ENCODE measurements at places on chromosomes 6 and 20.
A peak's percentile ranks its signal among the peaks of the same experiment; 100 is the strongest.

DNA sequence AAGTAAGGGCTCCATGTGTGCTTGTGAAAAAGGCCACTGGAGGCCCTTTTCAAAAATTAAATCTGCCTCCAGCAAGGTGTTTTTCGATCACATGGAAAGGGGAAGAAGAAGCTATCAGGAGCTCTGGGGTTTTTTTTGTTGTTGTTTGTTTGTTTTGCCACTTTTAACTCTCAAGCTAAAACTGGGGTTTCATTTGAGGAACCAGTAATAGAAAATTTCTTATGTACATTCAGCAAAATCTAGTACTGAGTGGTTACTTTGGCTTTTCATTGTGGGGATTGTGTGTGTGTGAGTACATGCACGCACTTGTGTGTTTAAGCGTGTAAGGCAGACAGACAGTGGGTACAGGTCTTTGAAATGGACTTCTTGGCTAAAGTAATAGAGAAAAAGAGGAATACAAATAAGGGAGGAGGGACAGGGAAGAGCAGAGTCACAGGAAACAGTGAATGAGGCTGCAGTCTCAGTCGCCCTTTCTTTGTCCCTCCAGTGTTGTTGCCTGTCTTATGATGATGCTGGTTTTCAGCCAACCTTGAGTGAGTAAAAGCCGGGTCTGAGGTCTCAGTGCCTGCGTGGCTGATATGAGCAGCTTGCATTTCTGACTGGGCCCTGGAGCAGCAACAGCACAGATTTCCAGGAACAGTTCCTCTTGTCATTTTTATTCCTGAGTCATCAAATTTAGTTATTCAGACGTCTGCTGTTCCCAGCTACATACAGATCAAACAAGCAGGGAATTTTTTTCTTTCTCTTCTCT lies 26.2 kb downstream of the SLC16A10 start:
- peak; percentile 67 for DNase-seq

- no peak for DNase-seq
Measured at GRCh38 chr6:44316481-44316880, 3.3 kb upstream of the AARS2 start.

- DNase-seq, result no peak
Measured at GRCh38 chr20:41081276-41081814, 52.7 kb downstream of the TOP1 start.

DNA sequence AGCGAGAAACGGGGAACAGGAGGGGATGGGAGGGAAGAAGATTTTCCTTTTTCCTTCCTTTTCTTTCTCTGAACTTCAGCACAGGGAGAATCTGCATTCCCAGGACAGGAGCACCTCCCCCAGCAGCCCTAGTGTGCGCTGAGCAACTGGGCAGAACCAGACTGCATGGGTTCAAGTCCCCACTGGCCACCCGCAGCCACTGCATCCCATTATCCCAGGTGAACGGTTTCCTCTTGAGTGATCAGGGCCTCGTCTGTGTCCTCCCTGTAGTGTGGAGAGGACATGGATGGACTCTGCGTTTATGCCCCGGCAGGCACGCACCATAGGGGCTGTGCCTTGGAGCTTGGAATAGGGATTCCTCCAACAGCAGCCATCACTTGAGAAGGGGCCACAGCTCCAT lies 53.0 kb downstream of the ANKRD60 start:
- no peak for DNase-seq

DNA sequence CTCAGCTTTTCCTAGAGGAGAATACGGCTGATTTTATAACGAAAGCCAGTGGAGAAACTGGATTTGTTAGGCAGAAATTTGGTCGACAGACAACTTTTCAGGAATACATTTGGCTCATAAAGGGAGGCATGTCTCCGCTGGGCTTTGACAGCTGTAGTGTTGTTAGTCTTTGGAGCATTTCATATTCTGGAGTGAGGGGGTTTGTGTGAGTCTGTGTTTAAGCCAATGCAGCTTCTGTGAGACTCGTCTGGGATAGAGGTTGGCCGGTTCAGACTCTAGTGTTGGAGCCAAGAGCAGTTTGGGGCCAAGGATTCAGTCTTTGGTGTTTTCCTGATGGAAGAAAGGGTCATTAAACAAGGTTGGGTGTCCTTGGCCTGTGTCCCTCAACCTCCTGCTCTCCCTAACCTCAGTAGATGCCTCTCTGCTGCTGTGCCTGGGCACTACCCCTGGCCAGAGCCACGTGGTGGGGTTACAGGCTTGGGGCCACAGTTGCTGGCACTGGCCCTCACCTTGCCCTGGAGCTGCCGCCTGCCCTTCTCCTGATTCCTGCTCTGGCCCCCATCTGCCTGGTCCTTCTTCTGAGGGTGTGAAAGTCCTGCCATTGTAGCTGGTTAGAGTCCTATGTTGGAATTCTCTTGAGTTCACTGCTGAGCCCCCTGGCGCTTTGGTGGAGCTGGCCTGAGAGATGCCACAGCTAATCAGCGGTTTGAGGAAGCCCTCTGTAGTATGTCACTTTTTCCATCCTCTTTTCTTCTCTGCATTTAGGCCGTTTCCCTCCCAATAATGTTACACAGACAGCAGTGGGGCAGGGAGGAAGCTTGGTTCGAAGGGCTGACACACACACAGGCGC lies 6.9 kb downstream of the PTK7 start:
- DNase-seq, result no peak

DNA sequence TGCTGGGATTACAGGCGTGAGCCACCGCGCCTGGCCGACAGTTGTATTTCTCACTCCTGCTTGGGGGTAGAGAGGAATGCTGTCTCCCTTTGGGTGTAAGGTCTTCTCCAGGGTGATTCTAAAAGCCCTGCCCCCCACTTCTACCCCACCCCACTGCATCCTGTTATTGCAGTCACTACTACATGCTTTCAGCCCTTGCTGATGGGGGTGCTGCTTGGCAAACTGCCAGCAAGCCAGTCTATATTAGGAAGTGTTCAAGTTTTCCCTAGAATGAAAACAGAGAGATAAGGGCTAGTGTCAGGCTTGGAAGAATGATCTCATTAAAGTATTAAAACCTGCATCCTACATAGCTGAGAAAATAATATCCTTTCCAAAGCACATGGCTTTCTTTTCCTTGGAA lies 31.3 kb downstream of the TTI1 start:
- no peak for DNase-seq

GRCh38 chr20:45008521-45009049 lies 42.3 kb downstream of the STK4 start:
- DNase-seq, result no peak

GRCh38 chr6:26230351-26230750 lies 134.6 kb upstream of the BTN3A2 start:
- DNase-seq, result no peak

- DNase-seq, result no peak
Measured at GRCh38 chr6:169241688-169242350, 11.8 kb downstream of the THBS2 start.

GRCh38 chr6:37481711-37482605 lies 17.7 kb downstream of the CCDC167 start:
- no peak for DNase-seq

- DNase-seq, result no peak
Measured at GRCh38 chr20:41632896-41633295, 14.7 kb upstream of the CHD6 start.

DNA sequence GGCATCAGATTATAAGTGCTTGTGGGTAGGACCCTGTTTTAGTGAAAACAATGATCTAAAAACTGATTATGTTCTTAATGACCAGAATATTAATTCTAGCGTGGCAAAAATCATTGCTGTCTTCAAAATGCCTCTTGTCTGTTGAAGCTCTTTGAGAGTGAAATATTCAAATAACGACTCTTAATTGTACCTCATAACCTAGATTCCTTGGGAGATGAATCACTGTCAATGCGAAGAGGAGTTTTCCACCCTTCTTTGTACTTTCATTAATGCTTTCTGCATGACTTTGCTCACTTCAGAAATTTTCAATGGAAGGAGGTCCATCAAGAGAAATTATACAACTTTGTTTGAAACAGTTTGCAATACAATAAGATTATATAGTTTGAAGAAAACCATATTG lies 71.5 kb downstream of the CRYBG1 start:
- DNase-seq, result no peak

DNA sequence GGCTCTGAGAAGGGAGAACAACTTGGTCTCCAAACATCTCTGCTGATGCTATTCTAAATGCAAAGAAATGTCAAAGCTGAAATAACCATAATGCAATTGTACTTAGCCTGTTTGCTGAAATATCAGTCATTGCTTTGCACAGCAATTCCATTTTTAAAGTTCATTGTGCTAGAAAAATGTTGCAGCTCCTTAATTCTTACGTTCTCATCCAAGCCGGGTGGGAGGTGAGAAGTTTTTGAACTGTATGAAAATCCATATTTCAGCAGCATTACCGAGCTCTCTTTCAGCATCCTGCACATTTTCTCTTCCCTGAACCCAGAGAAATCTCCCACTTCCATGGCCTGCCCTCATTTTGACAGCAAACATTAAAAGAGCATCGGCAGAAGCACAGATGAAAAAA lies 630.0 kb downstream of the PTPRT start:
- DNase-seq, result no peak

DNA sequence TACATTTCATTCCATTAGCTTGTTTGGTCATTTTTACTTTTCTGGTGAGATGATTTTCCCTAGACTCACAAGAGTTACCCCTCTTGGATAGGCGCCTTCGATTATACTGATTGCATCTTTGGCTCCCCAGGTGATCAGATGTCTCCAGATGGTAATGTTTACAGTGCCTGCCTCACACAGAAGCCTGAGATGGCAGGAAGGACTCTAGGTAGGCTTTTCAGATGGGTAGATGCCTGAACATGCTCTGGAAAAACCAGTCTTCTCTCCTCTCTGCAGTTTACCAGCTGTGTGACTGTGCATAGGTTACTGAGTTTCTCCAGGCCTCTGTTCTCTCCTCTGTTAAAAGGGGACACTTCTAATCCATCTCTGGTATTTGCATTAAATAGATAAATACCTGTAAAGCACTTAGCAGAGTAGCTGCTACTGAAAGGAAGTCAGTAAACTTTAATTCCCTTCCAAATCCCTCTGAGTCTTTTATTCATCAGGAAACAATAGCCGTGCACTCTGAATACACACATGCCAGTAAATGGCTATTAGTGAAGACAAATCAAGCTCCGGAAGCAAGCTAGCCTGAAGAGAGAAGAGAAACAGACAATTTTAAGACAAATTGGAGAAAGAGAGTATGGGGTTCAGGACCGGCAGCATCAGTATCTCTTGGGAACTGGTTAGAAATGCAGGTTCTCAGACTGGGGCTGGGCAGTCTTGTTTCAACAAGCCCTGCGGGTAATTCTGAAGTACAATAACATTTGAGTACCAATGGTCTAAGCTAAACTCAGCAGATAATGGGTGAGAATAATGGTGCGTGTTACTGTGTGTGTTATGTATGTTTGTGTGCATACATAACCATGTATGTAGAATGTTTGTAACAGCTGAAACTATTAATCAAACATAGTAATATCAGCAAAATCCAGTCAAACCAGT lies 139.4 kb downstream of the UST start:
- DNase-seq, result no peak

DNA sequence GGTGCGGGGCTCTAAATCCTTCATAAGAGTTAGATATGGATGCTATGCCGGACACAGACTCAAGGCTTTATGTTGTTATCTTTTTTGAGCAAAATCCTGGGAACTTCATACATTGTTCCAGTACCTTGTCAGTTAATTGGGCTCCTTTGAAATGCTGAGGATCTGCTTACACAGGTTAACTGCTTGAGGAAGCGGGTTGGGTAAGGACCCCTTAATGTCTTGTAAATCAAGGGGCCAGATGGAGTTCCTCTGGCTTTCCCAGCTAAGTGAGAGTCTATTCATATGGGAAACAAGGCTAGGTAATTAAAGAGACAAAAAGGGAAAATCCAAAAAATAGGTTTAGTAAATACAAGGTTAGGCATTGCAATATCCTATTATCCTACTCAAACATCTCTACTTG lies 141.5 kb downstream of the OR2B2 start:
- no peak for DNase-seq

- no peak for DNase-seq
Measured at GRCh38 chr6:159646733-159647132, 46.3 kb downstream of the SOD2 start.

- DNase-seq, result no peak
Measured at GRCh38 chr6:148392671-148393070, 50.0 kb downstream of the SASH1 start.

- DNase-seq, result no peak
Measured at GRCh38 chr6:23953976-23954375, 172.0 kb upstream of the NRSN1 start.

- no peak for DNase-seq
Measured at GRCh38 chr6:33088931-33089620, 13.3 kb downstream of the HLA-DPB1 start.

GRCh38 chr20:57851025-57851682 lies 141.3 kb upstream of the PMEPA1 start:
- DNase-seq, result no peak

GRCh38 chr6:24933266-24933665 lies 2.5 kb downstream of the RIPOR2 start:
- DNase-seq, result no peak

GRCh38 chr20:34240693-34241615 lies at the start of gene ASIP:
Gene ASIP (plus strand): TSS chr20:34241423. CDS start chr20:34260375, 18,952 bp downstream.
- DNase-seq, result no peak

DNA sequence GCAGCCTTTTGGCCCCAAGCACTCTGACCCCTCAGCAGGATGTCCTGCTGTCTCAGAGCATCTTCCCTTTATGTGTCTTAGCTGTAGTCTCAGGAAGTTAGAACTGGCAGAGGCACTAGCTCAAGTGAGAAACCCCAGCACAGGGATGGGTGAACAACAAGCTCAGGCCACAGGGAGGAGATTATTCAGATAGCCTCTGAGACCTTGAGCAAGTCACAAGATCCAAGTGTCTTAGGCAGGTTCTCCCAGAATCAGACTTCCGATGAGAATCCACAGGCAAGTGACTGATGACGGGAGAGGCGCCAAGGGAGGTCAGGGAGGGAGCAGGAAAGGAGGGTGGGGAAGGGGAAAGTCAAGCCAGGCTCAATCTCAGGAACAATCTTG lies 13.0 kb upstream of the SYNDIG1 start:
- DNase-seq, result no peak

DNA sequence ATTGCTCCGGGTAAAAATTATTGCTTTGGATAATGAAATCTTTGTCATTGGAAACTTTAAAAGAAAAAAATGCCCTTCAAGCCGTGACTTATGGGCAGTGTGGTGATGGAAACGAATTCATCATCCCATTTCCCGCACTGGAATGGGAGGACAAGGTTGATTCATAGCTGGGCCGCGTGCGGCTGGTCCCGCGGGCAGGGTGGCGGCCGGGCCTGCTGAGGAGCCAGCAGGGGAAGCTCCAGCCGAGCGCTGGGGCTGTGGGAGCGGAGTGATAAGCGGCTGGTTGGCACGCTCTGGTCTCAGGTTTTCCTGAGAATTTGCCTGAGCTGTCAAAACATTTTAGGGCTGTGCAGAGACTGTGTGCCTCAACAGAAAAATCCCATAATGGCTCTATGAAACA lies 351.7 kb downstream of the CDC5L start:
- DNase-seq, result no peak

- no peak for DNase-seq
Measured at GRCh38 chr6:35258858-35259193, 709 bp upstream of the ZNF76 start.

GRCh38 chr20:46826343-46826984 lies 68.2 kb upstream of the EYA2 start:
- no peak for DNase-seq

- no peak for DNase-seq
Measured at GRCh38 chr20:59078231-59078630, 35.6 kb upstream of the PRELID3B start.

All from activated effector memory CD4-positive, alpha-beta T cell treated with anti-CD3 and anti-CD28 coated beads, Interleukin-2, amount 50 U/mL, for 16 hours (primary cell).